Left forelimb (tissue), 1 donor: ENCODE measurements at places on chromosomes 2 and 18.

DNA sequence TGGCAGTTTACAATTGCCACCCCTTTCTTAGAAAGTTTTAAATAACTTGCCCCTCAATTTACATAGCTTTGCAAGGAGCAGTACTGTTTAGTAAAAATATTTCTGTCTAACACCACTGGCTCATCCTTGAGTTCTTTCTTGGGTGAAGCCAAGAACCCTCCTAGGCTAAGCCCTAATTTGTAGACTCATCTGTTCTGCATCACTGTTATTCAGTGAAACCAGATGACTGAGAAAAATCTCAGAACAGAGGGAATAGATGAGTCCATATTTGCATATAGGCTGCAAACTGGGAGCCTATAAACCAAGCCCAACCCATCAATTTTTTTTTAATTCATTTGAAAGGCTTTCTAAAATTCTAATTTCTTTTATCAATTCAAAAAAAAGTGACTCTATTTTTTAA is 161.4 kb upstream of the TFPI start:
- no peak for DNase-seq

DNA sequence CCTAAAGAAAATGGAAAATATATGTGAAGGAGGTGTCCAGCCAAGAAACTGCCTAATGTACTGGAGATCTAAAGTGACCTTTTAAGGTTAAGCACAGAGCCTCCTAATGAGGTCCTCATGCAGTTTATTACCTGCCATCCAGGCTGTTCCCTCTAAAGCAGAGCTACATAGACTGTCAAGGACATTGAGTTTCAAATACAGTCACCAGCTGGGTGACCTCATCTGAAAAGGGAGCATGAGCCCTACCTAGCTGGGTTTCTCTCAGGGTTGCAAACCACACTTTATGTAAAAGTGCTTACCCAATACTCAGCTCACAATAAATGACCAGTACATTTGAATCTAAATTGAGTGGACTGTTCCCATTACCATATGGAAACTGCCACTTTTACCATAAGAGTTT is 65.4 kb upstream of the CTNNA2 start:
- no peak for DNase-seq

- DNase-seq: no peak
Measured at GRCh38 chr2:58039170-58039611, 7.4 kb upstream of the VRK2 start.

- DNase-seq: no peak
Measured at GRCh38 chr18:30016179-30016578, 1026.4 kb downstream of the DSC3 start.

- no peak for DNase-seq
Measured at GRCh38 chr2:134425724-134426496, 172.0 kb downstream of the MGAT5 start.

DNA sequence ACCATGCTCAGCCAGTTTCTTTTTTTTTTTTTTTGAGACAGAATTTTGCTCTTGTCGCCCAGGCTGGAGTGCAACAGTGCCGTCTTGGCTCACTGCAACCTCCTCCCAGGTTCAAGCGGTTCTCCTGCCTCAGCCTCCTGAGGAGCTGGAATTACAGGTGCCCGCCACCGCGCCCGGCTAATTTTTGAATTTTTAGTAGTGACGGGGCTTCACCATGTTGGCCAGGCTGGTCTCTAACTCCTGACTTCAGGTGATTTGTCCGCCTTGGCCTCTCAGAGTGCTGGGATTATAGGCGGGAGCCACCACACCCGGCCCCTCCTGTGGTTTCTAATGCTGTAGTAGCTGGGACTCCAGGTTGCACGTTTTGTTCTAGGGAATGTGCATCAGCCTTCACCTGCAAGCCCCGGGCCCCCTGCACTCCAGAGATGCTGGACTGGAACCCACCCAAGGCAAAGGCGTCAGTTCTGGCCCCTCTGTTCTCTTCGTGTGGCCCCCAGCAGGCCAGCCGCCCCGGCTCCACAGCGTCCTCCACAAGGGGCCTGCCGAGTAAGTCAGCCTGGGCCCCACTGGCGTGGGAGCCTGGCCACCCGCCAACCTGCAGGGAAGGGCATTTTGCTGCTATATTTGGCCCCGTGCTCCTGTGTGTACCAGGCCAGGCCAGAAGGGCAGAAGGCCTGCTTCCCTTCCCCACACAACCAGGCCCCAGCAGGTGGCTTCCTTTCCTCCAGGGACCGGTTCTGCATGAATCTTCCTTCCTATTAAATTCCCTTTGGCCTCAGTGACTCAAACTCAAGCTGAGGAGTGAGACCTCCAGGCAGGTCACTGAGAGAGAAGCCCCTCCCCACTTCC is 25.7 kb upstream of the B3GNT7 start:
- DNase-seq: no peak

GRCh38 chr18:74742573-74743243 is 145.0 kb downstream of the ZNF407 start:
- no peak for DNase-seq

DNA sequence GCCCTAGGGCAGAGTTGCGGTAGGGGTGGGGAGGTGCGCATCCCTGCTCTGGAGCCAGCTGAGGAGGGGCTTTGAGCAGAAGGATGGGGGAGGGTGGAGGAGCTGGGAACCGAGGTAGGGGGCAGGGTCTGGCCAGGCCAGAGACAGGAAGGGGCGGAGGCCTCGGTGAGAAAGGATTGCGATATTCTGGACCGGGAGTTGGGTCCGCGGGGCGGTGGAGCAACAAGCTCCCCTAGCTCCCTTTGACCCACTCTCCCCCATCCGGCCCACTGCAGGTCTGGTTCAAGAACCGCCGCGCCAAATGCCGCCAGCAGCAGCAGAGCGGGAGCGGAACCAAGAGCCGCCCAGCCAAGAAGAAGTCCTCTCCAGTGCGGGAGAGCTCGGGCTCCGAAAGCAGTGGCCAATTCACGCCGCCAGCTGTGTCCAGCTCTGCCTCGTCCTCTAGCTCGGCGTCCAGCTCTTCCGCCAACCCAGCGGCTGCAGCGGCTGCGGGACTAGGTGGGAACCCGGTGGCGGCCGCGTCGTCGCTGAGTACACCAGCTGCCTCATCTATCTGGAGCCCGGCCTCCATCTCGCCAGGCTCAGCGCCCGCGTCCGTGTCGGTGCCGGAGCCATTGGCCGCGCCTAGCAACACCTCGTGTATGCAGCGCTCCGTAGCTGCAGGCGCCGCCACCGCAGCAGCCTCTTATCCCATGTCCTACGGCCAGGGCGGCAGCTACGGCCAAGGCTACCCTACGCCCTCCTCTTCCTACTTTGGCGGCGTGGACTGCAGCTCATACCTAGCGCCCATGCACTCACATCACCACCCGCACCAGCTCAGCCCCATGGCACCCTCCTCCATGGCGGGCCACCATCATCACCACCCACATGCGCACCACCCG is 4.8 kb downstream of the OTX1 start:
- DNase-seq: peak; percentile 66

DNA sequence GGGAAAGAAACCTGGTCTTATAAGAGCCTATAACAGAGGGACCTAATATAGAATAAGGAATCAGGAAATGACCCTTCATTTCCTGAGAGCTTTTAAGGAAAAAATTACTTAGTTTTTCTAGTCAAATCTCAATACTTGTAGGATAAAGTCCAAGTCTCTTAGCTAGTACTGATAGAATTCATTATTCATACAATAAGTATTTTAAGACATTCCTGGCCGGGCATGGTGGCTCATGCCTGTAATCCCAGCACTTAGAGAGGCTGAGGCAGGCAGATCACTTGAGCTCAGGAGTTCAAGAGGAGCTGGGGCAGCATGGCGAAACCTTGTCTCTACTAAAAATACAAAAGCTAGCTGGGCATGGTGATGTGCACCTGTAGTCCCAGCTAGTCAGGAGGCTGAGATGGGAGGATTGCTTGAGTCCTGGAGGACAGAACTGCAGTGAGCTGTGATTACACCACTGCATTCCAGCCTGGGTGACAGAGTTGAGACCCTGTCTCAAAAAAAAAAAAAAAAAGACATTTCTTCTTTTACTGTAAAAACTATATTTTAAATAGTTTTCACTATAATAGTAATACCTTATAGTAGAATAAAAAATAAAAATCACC is 3.2 kb downstream of the RAB3GAP1 start:
- no peak for DNase-seq

DNA sequence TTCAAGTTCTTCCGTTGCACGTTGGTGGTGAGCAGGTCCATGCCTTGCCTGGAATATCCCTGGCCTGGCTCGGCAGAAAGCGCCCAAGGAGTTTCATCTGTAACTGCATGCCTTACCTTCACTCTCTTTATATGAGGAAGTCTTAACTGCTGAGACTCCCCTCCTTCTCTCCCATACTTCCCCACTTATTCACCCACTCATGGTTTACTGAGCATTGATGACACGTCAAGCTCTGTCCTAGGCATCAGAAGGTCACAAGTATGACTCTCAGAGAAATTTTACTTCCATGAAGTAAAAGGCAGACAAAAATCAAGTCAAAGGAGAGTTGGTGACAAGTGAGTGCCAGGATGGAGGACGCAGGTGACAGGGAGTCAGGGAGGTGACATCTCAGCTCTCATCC is 68.2 kb downstream of the TBC1D8 start:
- DNase-seq: peak; percentile 8

DNA sequence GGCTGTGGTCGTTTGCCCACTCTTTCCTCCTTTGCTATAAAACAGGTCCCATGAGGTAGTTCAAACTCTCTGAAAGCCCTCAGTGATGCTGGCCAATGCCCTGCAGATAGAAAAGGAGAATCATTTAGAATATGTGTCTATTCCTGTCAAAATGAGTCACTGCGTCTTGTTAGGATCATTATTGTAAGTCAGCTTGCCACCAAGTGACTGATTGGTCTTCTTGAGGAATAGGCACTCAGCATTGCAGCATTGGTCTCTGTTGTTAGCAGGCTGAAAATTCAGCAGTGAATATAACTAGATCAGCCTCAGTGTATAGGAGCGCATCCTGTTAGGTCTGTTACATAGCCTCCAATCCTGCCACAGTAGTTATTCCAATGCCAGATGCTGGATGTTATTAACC is 28.9 kb downstream of the PRKRA start:
- no peak for DNase-seq

DNA sequence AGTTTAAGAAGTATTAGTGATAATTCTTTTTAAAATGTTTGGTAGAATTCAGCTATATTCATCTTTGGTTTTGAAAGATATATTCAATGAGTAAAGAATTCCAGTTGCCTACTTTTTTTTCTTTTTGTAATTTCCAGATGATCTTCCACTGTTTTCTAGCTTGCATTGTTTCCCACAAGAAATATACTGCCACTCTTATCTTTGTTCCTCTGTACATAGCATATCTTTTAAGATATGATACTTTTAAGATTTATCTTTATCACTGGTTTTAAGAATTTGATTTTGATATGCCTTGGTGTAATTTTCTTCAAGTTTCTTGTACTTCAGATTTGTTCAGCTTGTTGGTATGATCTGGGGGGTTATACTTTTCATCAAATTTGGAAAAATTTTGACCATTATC is 374.4 kb downstream of the PLCL1 start:
- DNase-seq: no peak

GRCh38 chr2:203714112-203714511 is 7.7 kb downstream of the CD28 start:
- no peak for DNase-seq

DNA sequence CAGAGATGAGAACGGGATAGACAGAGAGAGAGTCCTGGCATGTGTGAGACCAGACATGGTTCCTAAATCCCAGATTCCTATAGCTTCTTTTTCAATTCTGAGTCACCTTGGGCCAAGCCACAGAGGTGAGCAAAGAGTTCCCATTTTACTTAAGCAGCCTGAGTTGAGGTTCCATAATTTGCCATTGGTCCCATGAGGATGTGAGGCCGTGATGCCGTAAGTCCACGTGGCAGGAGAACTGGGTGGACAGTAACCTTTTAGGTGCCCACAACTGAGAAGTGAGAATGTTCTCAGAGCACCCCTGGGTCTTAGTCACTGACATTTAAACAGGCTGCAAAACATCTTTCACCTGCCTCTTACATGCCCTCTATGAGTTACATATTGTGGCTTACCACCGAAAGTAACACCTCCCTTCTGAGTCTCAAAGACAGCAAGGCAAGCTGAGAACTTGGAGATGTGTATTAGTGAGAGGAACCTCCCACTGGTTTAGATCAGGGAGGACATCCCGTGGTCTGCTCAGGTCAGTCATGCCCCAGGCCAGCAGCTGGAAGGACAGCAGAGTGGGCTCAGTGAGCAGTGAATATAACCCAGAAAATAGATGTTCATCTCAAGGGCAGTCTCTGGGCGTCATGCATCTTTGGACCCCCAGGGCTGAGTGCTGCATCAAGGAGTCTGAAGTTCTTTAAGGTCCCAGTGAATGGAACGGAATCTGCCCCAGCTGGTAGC is 127.9 kb upstream of the LGALSL start:
- DNase-seq: no peak

- DNase-seq: no peak
Measured at GRCh38 chr18:22018366-22018765, 151.0 kb upstream of the GATA6 start.

GRCh38 chr18:48655508-48655907 is 116.7 kb downstream of the CTIF start:
- DNase-seq: no peak

- no peak for DNase-seq
Measured at GRCh38 chr2:160324161-160324800, 124.2 kb upstream of the ITGB6 start.

DNA sequence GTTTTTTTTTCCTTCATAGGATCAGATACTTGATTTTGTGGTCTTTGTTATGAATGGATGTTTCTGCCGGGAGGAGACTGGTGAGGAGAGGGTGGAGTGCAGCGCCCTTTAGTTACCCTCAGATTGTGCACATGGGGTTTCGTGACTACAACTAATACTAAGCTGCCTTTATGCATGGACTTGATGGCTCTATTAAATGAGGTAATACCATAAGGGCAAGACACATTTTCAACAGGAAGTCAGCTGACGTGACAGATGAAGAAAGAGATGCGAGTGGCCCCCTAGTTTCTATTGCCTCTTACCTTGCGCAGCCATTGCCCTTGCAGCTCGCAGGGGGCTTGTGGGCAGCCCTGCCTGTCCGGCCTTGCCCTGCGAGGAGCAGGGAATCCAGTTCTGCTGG is 24.4 kb downstream of the ZNF407 start:
- DNase-seq: no peak

- no peak for DNase-seq
Measured at GRCh38 chr18:39675368-39675767, 2109.8 kb upstream of the CELF4 start.

DNA sequence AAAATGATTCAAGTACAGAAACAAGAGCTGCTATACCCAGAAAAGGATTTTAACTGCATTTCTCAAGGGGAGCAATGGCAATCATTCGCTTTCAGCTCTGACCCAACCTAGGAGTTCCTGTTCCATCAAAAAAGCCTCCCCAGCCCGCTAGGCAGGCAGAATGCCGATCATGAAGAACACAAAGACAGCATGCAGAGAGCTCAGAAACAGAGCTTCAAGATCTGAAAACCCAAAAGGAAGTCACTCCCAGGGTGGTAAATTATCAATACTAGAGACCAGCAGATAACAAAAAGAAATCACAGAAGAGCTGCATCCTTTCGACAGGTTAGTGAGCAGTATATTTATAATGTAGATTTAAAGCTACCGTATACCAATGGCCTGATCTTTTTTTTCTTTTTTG is 84.8 kb upstream of the CRIM1 start:
- no peak for DNase-seq

DNA sequence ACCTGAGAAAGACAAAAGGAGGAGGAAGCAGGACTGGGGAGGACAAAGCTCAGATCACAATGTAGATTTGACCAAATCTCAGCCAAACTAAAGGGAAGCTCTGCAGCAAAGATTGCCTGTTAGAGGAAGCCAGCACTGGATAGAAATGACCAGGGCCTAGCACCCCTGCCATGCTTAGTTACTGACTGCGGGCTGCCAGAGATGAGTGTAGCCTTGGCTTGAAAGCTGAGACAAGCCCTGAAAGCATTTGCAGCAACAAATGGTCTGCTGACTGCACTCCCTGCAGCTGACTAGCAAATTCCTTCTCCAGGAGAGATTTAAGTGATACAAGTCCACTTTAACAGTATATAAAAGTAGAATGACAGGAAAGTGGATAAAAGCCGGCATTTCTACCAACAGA is 140.9 kb upstream of the CRIM1 start:
- no peak for DNase-seq
